ENCODE measurements at places on chromosomes 3 and 15.

- DNase-seq = peak; percentile 84
Measured at GRCh38 chr3:188077160-188077799, 76.7 kb upstream of the LPP start.

- DNase-seq = no peak
Measured at GRCh38 chr3:9080163-9080562, 116.9 kb upstream of the RAD18 start.

DNA sequence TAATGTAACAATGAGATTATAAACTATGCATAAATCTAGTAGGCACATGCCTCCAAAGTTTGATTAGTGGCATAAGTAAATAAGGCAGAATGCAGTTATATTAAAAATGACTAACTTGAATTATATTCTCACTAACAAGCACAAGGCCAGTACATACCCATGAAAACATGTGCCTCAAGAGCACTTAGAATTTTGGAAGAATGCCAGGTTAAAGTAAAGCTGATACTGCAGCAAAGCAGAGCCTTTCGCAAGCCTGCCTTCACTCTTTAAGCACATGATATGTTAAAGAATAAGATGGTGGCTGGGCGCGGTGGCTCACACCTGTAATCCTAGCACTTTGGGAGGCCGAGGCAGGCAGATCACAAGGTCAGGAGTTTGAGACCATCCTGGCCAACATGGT lies 49.0 kb downstream of the KBTBD12 start:
- no peak for DNase-seq

DNA sequence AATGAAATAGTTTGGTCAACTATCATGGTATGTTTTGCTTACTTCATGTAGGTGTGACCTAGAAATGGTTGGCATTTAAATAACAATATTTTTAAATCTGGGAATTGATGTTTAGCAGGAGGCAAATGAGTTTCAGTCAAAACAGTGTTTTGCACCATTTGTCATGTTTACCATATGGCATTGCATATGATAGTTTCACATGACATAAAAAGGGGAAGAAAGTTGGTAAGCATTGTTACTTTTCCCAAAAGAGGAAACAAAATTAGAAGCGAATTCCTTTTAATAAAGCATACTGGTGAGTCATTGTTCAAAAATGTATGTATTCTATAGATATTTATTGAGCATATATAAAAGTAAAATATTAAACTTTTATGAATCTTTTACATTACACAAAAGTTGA lies 2.3 kb downstream of the RNF13 start:
- no peak for DNase-seq

GRCh38 chr3:50417637-50418033 lies 58.3 kb upstream of the TMEM115 start:
- DNase-seq = no peak

DNA sequence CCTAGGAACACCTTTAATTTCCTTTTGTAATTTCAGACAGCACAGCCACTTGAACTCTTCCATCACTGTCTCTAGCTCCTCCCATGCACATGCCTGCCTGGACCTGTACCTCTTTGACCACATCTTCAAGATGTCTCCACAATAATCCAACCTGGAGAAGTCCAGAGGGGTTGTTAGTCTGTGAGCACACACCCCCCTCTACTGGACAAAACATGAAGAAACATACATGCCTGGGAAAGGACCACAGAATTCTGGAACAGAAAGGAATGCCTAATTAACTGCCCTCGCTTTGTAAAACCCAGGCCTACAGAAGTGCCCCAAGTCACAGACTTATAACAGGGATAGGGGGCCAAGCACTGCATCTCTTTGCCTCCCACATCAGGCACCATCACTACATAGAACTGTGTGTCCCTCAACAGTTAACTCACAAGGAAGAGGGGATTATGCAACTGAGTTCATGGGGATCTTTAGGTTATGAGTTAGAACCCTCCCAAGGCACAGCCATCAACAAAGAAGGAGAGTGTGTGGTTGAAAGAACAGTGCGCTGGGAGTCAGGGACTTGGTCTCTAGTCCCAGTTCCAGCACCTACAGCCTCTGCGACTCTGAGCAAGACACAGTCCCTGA lies 61.7 kb downstream of the FMN1 start:
- DNase-seq = no peak

- DNase-seq = no peak
Measured at GRCh38 chr15:48361685-48362084, 30.5 kb downstream of the DUT start.

DNA sequence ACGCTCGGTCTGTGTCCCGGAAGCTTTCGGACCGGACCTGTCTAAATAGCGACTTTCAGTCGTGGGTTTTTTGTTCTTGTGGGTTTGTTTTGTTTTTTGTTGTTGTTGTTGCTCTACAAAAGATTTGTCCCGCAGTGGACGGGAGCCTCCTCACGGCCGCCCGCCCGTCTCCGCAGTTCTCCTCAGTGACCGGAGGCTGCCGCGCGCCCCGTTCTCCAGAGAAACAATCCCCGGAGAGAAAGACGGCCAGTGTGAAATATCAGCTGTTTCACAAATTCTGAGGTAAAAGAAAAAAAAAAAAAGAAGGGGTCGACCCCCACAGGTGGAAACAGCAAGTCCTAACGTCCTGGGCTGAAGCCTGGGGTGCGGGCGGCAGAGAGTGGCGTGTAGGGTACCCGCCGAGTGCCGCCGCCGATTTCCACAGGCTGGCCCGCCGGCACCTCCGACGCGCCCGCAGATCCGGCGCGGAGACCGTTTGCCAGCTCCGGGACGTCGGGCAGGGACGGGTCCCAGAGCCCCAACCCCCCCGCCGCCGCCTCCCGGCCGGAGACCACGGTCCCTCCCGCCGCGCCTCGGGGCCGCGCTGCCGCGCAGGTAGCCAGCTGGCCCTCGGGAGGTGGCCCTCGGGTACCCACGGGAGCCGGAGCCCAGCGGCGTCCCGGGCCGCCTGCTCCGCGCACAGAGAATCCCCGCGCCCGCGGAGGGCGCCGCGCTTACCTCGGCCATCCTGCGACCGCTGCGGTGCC lies 478 bp downstream of the BNC1 start:
- no peak for DNase-seq

GRCh38 chr3:53939086-53939582 lies 47.5 kb upstream of the SELENOK start:
- DNase-seq = no peak

DNA sequence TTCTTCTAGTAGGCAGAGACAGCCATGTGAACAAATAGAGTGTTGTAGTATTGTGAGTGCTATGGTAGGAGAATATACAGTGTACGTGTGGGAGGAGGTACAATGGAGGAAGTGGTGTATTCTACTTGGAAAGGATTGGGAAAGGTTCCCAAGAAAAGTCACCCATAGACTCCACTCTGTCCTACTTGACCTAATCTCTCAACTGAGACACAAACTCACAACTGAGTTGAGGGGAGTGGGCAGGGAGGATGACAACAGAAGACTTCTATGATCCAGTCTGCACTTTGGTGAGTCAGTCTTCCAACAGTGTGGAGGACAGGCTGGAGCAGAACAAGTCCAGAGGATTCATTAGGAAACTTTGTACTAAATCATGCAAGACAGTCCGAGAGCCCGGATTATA lies 28.8 kb upstream of the AQP9 start:
- no peak for DNase-seq

- DNase-seq = no peak
Measured at GRCh38 chr3:8865697-8866096, 96.3 kb upstream of the OXTR start.

- no peak for DNase-seq
Measured at GRCh38 chr3:149589332-149589731, 68.5 kb downstream of the WWTR1 start.

DNA sequence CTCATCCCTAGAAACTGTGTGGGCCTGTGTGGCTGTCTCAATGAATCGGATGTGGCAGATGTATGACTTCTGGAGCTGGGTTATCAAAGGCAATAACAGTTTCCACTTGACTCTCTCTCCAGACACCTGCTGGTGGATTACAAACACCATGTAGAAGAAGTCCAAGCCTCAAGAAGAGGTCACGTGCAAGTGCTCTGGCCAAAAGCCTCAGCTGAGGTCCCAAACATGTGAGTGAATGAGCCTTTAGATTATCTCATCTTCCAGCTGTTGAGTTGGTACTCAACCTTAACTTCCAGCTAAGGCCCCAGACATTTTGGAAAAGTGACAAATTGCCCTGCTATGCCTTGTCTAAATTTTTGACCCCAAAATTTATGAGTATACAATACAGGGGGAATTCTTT lies 42.7 kb upstream of the IL12A start:
- no peak for DNase-seq

GRCh38 chr15:36024031-36024688 lies 478.2 kb upstream of the DPH6 start:
- no peak for DNase-seq

- DNase-seq = no peak
Measured at GRCh38 chr15:65212097-65212496, 824 bp upstream of the CILP start.

DNA sequence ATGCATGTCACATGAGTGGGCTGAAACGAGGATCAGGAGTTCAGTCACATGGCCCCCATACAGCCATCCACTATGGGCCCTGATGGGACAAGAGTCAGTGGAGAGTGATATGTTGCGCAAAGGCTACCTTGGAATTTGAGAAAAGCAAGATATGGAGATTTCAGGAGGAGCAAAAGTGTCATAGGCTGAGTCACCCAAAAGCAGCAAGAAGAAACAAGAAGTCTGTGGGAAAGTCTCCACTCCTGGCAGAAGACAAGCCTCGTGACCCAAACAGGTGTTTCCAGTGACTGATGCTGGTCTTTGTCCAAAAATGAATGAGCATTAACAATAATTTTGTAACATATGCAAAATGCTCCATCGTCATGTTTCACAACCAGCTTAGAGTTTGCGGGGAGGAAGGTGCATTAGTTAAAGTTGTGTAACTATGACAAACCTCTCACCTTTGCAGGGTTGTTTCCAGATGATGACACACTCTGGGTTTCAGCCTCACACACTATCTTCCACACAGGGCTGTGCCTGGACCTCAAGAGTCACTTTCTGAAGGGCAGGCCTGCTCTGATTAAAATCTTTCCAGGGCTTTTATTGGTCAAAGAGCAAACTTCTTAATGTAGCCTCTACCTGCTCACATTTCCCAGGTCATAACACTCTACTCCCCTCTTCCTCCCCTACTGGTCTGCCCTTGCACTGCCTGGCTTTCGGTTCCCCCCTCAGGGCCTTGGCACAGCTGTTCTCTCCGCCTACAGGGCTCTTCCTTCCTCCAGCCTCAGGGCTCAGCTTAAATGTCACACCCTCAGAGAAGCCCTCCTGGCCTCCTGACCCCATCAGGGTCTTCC lies 3.9 kb upstream of the DNASE1L3 start:
- no peak for DNase-seq

GRCh38 chr3:142209655-142210054 lies 15.7 kb downstream of the GK5 start:
- peak; percentile 72 for DNase-seq

- DNase-seq = no peak
Measured at GRCh38 chr15:42087926-42088800, 6.2 kb downstream of the PLA2G4D start.

GRCh38 chr3:57397175-57398026 lies 104.9 kb upstream of the ASB14 start:
- no peak for DNase-seq

- DNase-seq = no peak
Measured at GRCh38 chr3:197399486-197399885, 101.1 kb upstream of the DLG1 start.

DNA sequence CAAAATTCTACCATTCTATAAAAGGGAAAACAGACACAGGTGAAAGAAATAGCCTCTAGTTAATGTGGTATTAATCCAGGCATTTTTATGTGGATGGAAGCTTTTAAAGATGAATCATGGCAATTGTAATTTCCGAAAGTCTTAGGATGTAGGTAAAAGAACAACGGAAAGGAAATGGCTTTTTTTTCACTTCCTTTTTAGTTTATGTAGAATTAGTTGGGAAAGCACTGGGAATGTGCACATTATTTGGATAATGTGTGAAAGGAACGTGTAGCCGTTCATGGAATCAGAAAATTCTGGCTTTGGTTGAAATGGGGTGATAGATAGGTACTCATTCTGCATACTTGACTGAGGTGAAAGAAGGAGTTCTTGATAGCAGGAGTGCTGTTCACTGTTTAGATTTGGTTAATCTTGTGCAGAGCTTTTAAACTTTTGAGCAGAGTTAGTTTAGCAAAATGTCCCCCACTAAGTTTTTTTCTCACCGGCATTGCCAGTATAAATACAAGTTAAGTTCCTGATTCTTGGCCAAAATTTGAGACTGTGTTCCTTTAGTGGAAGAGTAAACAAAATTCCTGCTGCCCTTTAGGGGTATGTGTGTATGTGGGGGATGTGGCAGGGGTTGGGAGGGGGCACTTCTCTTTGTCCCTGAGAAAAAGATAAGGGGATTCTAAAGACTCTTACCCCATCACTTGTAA lies 20.2 kb upstream of the UTS2B start:
- no peak for DNase-seq

- DNase-seq = peak; percentile 35
Measured at GRCh38 chr15:77836121-77836692, 203.5 kb upstream of the LINGO1 start.

DNA sequence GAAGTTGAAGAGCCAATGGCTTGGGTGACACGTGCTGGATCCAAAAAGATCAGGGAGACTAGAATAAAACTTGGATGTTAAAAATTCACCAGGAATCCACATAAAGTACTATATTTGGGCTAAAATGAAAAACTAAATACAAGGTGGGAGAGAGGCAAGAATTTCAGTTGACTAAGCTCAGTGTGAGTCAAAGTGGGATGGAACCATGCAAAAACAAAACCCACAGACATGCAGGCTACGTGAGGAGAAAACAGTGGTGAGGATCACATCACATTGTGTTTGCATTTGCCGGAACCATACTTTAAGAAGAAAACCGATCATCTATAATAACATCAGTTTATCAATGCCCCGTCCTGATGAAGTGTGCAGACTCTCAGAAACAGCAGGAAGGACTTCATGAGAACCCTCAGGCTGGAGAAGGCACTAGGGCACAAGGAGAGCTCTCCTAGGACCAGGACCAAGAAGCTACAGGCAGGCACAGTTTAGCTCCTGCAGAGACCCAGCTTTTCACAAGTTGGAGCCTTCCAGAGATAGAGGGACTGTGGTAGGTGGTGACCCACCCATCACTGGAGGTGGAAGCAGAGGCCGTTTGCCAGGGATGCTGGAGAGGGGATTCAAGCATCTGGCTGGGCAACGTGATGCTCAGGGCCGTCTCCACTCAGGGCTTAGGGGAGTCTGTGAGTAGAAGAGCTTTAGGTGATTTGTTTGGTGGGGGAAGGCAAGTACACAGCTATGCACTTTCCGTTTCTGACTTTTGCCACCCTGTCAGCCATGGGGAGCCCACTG lies 29.0 kb upstream of the NR2E3 start:
- DNase-seq = no peak

GRCh38 chr15:88036154-88036839 lies 220.2 kb downstream of the NTRK3 start:
- DNase-seq = no peak
